ENCODE measurements at places on chromosomes 13 and 19.

DNA sequence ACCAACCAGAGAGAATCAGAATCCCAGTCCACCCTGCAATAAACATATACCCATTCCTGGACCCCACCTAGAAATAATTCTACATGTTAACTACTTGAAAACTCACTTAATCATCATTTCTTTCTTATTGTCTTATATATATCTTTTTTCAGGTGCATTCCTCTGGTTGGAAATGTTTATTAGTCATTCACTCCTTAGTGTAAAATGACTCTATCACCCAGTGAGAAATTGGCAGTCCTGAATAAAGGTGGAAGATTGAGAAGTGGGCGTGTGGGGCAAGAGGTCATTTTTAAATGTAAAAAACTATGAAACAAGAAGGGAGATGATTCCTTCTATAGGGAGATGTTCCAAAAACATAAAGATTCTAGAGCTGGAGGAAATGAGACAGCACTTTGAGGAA is 101.2 kb upstream of the MBNL2 start:
- no peak for DNase-seq

DNA sequence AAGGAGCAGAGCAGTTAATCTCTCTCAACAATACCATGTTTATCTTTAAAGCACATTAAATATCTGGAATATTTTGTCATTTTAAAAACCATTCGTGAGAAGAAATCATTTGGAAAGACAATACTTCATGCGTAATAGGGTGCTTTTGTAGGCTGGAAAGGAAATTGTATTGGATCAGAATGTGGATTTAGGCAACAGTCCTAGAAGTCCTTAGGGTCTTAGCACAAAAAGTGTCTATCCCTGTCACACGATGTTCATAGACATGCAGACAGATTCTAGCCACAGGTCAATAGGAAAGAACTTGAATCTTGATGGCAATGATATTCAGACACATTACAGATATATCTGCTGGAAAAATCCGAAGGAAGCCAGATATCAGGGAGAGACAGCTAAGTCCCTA is 156.0 kb downstream of the KCTD12 start:
- no peak for DNase-seq

DNA sequence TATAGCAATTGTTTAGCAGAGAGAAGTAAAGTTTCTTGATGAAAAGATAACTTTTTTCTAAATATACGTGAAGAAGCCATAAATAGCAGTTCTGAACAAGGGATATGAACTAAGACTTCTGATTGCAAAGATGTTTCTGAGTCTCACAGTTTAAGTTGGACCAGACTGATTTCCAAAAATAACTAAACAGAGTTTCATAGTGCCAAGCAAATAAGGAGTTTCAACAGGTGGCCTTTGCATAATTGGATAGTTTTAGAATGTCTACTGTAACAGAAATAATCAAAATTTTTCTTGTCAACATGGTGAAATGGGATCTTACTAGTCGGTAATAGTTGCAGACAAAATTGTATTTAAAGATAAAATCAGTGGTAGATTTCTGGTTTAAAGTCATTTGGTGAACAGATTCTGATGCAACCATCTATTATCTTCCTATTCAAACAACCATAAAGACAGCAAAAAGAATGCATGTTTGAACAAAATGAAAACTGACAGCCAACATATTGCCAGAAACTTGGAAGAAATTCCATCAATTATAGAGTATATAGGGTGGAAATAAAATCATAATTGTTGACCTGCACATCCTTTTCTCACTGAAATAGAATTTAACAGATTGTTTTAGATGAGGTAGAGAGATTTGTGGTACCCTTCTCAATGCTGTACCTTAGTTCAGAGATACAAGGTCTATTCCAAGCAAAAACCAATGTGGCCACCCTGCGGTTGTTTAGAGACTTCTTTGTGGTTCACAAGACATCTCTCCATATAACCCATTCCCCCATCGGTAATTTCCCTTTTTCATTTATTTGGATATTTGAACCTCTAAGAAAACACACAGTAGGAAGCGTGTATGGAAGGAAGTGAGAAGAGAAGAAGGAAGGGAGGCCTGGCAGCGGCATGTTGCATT is 275.3 kb downstream of the COG6 start:
- DNase-seq: no peak

DNA sequence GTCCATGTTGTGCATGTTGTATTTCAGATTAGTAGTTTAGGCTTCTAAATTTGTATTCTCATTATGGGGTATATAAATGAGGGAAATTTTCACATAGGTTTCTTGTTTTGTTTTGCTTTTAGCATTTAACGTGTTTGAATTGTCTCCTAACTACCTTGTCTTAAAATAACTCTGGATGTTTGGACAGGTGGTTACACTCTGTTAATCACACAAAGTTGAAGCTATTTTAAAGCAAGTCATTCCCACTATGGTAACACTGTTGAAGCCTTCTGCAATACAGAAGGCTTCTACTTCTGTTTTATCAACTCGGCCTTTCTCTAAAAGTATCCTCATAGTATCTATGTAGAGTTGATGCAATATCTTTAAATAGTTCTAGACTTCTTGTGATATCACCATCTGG is 245.3 kb upstream of the HTR2A start:
- no peak for DNase-seq

GRCh38 chr13:79918620-79919019 is 422.3 kb downstream of the SPRY2 start:
- DNase-seq: no peak

- peak; percentile 95 for DNase-seq
Observed at GRCh38 chr13:102394158-102395053, 7.4 kb downstream of the FGF14 start.

- DNase-seq: peak; percentile 60
Observed at GRCh38 chr19:13097033-13097462, 5.6 kb downstream of the LYL1 start.

DNA sequence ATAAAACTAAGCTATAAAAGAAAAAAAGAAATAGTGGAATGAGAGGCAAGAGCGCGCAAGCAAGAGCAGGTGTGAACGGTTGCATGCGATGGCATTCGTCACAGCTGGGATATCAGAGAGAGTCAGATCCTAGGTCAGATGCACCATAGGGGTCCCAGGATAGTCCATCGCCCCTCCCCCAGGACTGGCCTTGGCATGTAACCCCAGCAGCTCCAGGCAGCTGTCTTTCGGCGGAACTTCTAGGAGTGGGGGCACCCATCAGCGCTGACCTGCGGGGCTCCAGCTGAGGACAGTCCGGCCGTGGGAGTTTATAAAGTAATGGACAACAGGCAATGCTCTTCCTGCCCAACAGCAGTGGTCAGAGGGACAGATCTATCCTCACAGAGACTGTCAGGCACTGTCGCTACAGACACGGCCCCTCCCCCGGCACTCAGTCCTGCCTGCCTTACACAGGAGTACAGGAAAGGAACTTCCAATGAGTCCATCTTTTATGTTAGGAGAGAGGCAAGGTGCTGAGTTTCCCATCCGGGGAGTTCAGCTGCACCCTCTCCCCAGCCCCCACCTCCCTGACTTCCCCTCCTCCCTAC is 1.4 kb downstream of the SIAH3 start:
- no peak for DNase-seq

GRCh38 chr19:41545547-41545946 is 30.4 kb upstream of the CEACAM21 start:
- DNase-seq: no peak

DNA sequence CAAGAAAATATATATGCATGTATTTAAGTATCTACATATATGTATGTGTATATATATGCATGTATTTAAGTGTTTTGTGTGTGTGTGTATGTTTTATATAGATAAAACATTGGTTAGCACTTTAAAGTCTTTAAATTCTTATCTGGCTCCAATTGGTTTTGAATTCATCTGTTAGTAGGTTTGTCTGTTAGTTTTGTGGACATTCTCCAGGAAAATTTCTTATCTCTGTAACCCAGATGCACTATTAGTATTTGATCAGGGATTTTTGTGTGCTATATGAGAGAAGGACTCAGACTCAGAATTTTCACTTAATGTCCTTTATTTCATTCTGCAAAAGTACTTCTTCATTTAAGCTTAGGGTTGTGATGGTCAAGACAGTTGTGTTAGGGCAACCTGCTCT is 103.1 kb downstream of the ITGBL1 start:
- no peak for DNase-seq

GRCh38 chr13:93625536-93625935 is 398.9 kb downstream of the GPC6 start:
- no peak for DNase-seq

- DNase-seq: no peak
Observed at GRCh38 chr19:33501693-33502356, 19.8 kb downstream of the PEPD start.

DNA sequence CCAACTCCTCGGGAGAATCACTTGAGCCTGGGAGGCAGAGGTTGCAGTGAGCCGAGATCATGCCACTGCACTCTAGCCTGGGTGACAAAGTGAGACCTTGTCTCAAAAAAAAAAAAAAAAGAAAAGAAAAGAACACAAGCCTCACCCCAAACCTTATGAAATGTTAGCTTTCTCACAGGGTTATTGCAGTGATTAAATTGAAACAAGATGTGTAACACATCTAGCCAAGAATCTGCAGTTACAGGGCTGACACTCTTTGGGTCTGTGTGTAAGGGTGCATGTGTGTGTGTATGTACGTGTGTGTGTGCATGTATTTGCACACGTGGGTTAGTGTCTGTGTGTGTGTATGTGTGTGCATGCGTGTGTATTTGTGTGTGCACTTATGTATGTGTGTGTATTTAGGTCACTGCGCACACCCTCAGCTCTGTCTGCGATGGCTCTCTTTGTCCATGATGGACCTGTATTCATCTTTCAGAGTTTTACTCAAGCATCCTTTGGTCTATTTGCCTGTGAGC is 336.3 kb downstream of the UQCRFS1 start:
- DNase-seq: no peak

DNA sequence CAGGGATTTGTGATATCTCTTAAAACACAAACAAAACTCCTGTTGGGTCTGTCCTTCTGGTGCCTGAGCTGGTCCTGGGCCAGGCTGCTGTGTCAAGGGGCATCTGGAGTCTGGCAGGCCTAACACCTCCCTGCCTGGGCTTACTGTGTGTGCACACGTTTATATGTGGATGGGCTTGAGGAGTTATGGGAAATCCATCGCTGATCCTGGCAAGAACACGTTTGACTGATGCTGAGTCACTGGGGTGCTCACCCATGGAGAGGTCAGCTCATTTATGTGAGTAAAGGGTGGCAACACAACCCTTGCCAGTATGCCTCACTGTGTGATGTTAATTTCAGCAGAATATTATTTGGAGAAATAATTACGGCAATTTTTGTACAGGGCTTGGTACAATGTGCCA is 44.5 kb upstream of the PCDH8 start:
- no peak for DNase-seq

DNA sequence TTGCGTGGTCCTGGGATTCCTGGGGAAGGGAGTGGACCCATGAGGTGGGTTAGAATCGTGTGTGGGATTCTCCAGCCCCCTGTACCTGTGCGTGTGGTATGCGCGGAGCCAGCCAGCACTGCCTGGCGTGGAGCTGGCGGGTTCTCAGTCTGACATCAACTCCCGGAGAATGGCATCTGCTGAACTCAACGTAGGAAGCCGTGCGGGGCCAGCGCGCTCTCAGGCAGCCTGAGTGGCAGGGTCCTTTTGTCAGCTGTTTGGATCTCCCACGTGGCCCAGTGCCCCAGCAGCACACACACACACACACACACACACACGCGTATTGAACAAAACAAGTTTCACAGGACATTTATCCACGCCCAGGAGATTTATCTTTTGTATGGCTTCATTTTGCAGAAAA is 28.1 kb downstream of the ATP4B start:
- DNase-seq: no peak

DNA sequence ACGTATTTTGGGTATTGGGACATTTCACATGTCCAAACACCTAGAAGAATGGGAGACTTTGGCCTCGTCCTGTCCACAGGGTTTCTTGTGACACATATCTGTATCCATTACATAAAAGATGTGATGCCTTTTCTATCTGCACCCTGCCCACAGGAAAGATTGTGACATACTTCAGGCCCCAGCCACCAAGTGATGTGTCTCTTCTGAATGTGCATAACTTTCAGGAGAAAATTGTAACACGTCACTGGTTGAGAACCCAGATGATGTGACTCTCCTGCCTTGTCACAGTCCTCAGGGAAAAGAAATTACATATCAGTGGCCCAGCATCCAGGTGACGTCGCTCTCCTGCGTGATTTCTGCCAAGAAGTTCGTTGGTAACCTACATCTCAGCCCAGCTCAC is 21.0 kb upstream of the ZNF681 start:
- no peak for DNase-seq

- DNase-seq: peak; percentile 86
Observed at GRCh38 chr19:49145573-49146407, 9.4 kb downstream of the HRC start.

DNA sequence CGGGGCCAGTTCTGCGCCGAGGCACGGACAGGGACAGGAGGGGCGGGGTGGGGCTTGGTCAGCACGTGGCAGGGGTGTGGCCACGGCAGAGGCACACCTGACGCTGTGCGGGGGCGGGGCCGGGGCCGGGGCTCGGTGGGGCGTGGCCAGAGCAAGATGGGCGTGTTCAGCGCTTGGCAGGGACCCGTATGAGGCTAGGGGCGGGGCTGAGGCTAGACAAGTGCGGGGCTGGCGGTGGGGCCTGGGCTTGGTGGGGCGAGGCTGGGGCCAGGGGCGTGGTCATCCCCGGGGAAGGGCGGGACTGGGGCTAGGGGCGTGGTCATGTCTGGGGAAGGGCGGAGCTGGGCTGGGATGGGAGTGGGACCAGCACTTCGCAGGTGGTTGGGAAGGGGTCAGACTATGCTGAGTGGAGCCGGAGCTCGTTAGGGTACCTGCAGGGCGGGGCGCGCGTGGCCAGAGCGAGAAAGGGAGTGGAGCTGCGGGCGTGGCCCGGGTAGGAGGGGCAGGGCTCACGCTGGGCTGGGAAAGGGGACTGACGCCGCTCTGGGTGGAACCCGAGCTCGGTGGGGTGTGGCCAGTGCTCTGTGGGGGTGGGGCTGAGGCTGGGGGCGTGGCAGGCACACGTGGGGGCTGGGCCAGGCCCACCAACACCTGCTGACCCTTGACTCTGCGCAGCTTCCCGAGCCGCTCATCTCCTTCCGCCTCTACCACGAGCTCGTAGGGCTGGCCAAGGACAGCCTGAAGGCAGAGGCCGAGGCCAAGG is 12.8 kb downstream of the POLR2E start:
- no peak for DNase-seq

- no peak for DNase-seq
Observed at GRCh38 chr13:72932250-72932649, 126.6 kb upstream of the KLF5 start.

DNA sequence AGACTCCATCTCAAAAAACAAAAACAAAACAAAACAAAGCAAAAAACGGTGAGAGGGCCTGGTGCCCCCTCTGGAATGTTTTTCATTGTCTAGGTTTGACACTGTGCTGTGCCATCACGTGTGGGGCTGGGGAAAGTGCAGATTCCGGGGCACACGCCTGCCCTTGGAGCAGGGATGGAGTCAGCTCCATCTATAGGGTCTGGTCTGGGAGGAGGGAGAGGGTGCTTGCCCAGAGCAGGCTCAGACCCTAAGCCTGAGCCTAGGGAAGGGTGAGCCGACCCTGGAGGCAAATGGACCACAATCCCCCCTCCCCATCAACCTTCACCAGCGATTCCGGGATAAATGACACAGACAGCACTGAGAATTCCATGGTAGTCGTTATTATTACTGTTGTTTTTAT is 10.9 kb upstream of the ZBTB32 start:
- DNase-seq: no peak
